ENCODE measurements at places on chromosomes 11 and 22.

DNA sequence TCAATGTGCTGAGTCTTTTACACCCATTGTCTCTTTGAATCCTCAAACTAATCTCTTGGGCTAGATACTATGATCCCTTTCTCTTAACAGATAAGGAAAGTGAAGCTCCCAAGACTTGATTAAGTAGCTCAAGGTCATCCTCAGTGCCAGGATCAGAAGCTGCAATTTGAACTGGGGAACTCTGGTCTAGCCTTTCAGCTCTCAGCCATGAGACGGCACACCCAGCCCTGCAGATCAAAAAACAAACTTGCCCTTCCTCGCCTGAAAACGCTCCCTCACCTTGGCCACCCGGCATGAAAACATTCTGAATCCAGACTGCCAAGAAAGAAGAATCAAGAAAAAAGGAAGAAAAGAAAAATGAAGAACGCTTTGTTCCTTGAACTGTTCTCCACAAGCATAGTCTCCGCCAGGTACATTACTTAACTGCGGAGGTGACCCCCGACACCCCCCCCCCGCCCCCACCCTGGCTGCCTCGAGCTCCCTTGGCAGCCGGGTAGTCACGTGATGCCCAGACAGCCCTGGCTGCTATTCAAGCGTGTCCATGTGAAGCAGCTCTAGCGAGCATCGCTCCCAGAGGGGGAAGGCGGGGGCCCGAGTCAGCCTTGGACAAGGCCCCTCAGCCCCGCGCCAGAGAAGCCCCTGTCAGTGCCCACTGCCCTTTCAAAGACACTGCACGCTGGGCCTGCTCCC is 451.2 kb downstream of the MIAT start:
- no peak for DNase-seq

GRCh38 chr22:50531962-50532674 is 2.3 kb upstream of the TYMP start:
- DNase-seq, result no peak

DNA sequence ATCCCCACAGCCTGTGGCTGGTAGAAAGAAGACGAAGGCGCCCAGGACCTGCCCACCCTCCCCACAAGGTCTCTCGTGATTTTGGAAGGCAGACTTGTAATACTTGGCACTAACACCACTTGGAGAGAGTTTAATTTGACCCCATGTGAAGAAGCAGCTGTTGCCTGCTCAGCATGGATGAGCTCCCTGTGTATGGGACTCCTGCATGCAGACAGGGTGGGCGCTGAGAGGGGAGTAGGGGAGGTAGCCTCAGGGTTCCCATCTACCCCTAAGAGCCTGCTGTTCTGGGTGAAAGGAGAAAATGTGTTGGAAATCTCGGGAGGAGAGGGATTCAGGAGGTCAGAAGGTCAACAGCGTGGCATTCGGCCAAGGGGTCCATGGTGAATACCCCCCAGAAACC is 625.9 kb downstream of the TBC1D22A start:
- no peak for DNase-seq

DNA sequence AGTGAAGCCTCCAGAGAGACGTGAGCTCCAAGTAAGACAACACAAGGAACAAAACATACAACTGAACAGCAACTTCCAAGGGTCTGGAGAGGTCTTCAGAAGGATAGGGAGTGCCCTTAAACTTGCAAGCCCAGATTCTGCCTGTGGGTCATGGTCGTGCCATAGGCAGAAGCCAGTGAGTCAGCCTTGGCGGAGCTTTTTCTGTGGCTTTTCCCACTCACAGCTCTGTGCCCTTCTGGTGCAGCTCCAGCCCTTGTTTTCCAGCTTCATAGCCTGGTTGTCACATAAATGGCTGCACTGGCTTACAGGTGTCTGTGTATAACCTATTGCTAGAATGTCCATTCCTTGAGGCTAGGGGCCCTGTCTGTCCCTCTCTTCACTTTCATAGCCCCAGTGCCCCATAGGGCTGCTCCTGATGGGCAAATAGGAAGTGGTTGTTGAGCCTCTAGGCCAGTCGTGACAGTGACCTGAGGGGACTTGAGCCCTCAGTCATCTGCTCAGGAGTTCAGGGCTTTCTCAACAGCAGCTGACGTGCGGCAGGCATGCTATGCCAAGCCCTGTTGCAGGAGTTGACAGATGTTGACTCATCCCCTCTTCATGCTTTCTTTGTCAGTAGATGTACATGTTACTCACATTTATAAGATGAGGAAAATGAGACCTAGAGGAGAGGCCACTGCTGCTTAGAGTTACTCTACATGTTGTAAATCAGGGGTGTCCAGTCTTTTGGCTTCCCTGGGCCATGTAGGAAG is 7.4 kb downstream of the MED15 start:
- no peak for DNase-seq

DNA sequence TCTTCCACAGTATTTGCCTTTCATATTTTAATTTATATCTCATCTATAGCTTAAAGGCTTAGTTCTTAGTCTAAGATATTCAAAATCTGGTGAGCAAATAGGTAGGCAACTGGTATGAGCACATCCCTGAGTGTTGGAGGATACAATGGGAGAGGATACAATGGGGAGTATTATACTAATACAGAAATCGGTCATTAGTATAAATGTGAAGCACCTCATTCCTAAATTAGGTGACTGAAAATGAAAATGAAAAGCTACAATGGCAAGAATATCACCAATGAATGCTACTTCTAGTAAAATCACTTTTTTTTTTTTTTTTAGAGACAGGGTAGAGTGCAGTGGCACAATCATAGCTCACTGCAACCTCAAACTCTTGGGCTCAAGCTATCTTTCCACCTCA is 21.0 kb downstream of the ENTHD1 start:
- DNase-seq, result no peak

DNA sequence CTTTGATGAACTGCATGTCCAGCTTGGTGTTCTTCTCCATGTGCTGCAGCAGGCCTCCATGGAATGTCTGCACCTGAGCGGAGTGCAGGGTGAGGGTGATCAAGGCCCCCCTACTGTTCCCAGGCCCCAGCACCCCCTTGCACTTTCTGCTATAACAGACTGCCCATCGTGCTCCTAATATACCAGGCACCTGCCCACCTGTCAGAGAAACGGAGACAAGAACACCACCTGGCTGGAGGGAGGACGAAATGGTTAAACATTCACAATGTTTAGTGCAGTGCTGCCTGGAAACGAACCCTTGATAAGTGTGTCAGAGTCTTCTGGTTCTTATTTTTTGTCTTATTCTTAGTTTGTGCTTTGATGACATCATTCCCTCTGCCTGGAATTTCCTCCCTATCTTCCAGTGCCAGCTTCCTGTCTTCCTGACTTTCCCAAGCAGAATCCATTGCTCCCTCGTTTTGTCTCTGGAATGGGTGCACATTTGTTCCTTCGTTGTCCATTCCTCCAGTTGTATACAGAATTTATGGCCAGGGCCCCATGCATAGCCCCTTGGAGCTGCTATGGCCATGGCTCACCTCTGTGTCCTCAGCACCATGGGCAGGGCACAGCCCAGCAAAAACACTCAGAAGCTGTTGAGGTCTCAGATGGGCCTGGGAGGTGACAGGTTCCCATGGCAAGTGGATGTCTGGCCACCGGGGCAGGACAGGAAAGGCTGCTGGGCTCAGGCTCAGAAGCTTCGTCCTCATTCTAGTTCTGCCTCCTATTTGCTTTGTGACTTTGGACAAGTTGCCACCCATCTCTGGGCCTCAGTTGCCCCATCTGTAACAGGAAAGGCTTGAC is 11.9 kb downstream of the BAIAP2L2 start:
- no peak for DNase-seq

- no peak for DNase-seq
These were observed 35.4 kb upstream of the BRSK2 start for GRCh38 chr11:1354125-1354938.

GRCh38 chr11:33160136-33160535 is 1.1 kb downstream of the CSTF3 start:
- peak; percentile 16 for DNase-seq

GRCh38 chr22:30591191-30591587 is 521 bp downstream of the PES1 start:
- DNase-seq, result no peak

GRCh38 chr22:41446057-41446501 is 522 bp downstream of the TOB2 start:
- no peak for DNase-seq

GRCh38 chr22:42947211-42947990 is 67.5 kb downstream of the PACSIN2 start:
- no peak for DNase-seq

DNA sequence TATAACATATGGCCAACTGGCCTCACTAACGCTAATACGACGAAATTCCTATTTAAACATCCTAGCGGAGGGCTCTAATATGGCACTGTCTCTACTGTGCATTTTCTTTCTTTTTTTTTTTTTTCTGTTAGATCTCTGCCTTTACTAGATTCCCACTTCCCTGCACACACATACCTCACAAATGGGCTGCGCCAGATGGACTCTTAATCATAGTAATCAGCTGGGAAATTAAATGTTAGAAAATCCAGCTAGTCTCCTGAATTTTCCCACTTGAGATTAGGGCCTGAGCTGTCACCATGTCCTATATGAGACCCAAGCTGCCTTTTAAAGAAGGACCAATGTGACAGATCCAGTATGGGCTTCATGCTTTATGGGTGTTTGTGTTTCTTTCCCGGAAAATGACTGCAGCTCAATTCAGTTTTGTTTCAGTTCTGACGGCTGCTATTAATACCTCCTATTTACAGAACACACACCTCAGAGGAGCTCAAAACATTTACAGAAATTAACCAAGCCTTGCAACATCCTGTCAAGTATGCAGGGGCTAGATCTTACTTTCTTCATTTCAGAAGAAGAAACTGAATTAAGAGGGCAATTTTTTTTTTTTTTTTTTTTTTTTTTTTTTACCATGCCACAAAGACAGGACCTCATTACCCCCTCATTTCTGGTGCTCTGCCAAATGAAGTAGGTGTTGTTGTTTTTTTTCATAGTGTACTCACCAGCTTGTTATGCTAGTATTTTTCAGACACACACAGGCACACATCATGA is 49.8 kb upstream of the BLID start:
- DNase-seq, result no peak

DNA sequence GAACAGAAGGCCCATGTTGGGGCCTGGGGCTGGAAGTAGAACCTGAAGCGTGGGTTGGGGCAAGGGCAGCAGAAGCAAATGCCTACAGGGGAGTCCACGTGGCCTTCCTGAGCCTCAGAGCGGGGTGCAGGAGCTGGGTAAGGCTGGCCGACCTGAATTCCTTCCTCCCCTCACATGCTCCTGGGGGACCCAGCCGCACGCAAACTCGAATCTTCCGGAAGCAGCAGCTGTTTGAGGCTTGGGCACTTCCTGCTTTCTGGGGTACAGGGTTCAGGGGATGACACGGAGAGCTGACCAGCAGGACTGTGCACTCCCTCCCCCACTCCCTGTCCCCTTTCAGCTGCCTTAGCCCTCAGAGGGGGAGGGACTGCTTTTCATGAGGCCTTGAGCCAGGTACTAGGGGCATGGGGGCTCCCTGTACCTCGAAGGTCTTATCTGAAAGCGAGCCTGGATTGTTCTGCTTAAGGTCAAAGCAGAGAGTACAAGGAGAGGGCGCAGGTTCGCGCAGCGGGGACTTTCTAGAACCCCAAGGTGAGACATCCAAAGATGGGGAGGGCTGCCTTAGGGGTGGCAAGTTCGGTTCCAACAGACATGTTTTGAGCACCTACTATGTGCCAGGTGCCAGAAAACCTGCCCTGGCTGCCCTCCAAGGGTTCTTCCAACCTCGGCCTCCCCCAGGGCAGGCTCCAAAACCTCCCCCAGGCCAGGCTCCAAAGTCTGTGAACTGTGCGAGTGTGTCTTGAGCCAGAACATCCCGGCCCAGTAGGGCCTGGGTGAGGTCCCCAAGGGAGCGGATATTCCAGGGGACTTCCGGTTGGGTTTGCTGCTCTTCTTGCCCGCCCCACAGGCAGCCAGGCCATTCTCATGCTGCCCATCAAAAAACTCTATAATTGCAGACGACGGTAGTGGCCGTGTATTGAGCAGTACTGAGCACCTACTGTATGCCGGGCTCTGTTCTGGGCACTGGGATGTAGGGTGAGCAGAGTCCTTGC is 1.7 kb downstream of the NCF4 start:
- DNase-seq, result no peak

- no peak for DNase-seq
These were observed 40.6 kb upstream of the CRTAM start for GRCh38 chr11:122797651-122798050.

- no peak for DNase-seq
These were observed 22.8 kb downstream of the DHCR7 start for GRCh38 chr11:71425409-71425808.

Data from NCI-H774 (cell line).